Calu3 (cell line): ENCODE measurements at places on chromosomes 12 and 14.

DNA sequence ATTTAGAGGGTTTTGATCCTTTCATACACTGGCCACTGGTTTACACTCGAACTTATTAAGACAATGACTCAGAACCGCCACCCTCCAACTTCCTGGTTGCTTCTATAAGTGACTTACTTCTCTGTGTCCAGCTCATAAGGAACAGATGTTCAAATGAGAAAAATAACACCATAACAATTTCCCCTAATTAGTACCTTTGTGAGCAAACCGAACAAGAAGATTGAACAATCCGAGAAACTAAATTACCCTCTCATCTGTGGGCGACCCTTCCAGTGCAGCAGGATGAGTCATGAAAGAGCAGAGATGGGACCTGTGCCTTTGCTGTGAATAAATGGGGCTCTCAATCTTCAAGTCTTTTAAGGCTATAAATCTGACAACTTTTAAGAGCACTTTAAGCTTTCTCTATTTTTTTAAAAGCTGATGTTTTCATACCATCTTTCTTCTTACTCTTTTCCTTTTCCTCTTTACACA lies 146.8 kb upstream of the RASSF8 start:
- DNase-seq, result no peak

- DNase-seq, result no peak
These were observed 9.1 kb downstream of the CDKL1 start for GRCh38 chr14:50387548-50387947.

DNA sequence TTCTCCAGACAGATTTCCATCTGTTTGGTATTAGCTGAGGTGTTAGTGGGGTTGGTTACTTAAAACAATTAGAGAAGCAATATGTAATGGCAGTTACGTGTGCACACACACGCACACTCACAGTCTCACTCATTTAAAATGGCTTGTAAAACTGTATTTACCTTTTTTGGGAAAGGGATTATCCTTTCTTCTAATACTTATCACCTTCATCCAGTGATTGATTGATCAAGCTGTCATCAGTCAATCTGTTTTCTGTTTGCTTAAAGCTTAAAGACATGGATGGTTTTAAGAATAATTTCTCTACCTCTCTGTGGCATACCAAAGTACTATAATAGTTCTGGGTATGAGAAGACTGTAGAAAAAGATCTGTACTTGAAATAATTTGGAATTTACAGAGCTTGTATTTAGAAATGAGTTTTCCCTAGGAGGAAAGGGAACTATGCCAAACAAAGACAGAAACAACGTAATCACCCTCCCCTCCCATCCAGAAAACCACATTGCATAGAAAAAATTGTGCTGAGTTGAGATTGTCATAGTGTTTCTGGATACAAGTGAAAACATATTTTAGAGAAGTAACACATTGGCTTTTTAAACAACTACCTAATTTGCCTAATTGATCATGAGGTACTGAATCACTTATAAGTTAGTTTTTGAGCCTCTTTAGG lies 455.8 kb downstream of the PCNX1 start:
- DNase-seq, result no peak

DNA sequence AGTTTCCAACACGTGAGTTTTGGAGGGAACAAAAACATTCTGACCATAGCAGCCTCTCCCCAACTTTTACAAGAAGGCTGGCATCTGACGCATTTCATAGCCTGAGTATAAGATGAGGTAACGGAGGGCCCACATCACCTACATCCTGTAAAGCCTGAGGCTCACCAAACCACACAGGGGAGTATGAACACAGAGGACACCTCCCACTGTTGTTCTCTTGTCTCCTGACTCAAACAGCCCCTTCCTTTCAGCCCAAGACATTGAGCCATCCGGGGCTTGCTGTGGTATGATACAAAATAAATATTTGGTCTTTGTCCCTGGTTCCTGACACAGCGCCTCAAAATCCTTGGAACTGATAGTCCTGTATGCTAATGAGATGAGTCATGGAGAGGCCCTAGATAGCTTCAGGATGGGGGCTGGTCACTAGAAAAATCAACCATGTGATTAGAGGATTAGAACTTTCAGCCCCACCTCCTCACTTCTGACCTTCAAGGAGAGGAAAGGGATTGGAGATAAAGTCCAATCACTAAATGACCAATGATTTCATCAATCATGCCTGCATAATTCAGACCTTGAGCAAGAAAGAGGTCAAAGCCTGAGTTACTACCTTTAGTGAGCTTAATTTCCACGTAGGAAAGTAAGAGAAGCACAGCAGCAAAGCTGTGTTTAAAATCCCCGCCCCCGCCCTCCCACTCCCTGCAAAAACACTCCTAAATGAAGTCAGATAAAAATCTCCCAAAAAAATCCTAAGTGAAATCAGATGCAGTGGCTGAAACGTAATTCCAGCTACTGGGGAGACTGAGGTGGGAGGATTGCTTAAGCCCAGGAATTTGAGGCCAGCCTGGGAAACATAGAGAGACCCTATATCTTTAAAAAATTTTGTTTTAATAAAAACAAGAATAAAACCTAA lies 236.4 kb downstream of the PCNX1 start:
- DNase-seq, result no peak

DNA sequence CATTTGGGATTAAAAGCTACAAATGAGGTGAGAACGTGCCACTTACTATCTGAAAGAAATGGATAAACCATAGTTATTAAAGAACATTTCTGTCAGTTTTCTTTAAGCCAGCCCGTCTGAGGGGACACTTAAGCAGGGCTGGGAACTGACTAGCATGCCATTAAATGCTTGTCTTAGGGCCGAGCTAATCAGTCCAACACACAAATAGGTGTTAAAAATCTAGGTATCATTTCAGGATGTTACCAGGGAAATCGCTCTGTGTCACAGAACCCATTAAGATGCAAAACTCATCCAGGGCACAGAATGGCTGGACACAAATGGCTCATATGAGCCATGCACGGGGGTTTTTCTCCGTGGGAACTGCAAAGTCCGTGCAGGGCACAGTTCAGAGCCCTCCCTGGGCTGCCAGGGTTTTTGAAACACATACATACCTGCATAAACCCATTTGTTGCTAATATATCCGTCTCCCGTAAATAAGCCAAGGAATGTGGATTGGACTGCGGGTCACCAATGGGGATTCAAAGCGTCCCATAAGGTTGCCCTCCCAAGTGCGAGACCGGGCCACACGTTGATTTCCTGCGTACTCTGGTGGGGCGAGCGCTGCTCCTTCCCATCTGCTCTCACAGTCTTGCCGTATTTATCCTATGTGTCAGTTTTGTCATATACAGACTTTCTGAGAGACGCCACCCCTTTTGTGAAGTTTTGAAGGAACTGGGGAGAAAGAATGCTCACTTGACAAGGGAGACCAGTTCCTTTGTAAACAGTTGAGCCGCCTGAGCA lies 5.4 kb upstream of the GSC start:
- no peak for DNase-seq
